ENCODE measurements at places on chromosomes 7 and 10.

DNA sequence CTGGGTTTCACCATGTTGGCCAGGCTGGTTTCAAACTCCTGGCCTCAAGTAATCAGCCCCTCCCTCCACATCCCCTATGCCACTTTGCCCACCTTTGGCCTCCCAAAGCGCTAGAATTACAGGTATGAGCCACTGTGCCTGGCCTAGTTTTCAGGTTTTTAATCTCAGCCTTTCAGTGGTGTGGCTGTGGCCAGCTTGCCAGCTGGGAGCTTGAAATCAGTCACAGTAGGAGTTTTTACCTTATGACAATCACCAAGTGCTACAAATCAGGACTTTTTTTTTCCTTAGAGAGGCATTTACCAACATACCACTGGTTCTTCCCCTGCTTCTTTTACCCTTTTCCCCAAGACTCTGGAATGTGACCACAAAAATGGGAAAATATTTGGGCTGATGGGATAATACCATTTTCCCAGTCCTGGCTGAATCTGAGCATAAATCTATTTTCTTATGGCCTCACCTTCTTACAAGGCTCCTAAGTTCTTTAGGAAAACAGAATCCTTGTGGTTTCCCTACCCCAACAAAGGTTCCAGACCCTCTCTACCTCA is 6.2 kb downstream of the STEAP4 start:
- DNase-seq = no peak

DNA sequence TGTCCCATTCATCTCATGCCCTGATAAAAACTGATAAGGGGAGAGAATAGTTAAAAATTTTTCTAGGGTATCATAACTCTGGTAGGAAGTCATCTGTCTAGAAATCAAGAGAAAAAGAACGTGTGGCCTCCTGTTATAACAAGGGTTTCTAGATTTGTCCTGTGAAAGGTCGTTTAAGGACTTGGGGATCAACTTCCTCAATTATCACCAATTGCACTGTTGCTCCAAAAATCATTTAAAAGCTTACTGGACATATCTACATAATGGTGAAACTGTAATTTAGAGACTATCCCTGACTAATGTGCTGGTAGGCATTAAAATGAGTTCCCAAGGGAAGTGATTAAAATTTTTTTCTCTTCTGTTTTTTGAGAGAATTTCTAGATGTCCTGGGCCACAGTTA is 58.2 kb downstream of the GPR141 start:
- peak; percentile 24 for DNase-seq

- no peak for DNase-seq
Measured at GRCh38 chr7:106911959-106912358, 46.9 kb downstream of the PIK3CG start.

DNA sequence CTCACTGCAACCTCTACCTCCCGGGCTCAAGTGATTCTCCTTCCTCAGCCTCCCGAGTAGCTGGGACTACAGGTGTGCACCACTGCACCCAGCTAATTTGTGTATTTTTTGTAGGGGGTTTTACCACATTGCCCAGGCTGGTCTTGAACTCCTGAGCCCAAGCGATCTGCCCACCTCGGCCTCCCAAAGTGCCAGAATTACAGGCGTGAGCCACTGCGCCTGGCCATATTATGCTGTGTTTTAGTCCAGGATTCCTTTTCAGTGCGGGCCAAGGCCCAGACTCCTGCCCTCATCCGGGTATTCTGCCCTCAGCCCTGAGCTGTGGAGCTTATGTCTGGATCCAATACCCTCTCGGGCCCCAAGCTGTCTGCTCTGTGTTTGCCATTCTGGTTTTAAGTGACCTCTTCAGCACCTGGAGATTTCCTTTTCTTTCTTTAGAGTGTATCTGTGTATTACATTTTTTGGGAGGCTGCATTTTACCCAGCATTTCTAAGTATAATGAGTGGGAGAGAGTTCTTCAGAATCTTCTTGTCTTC is 114.9 kb downstream of the BUB3 start:
- no peak for DNase-seq

DNA sequence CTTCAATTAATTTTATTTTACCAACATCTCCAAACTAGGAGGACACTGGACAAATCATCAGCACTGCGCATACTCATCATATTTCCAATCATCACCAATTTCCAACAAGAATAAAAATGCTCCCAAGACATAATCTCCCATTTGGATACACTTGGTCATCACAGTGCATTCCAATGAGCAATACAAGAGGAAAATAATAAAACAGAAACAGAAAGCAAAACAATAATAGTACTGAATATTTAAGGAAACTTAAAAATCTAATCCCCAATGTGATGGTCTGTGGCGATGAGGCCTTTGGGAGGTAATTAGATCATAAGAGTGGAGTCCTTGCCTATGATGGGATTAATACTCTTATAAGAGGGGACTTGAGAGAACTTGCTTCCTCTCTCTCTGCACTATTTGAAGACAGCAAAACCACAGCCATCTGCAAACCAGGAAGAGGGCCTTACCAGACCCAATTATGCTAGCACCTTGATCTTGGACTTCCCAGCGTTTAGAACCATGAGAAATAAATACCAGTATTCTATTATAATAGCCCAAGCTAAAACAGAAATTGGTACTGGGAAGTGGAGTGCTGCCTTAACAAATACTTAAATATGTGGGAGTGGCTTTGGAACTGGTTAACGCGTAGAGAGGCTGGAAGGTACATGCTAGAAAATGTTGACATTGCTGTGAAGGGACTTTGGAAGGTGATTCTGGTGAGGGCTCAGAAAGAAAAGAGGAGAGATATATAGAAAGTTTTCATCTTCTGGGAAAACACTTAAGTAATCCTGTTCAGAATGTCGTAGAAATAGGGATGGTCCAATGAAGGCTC is 91.5 kb downstream of the JAZF1 start:
- no peak for DNase-seq

DNA sequence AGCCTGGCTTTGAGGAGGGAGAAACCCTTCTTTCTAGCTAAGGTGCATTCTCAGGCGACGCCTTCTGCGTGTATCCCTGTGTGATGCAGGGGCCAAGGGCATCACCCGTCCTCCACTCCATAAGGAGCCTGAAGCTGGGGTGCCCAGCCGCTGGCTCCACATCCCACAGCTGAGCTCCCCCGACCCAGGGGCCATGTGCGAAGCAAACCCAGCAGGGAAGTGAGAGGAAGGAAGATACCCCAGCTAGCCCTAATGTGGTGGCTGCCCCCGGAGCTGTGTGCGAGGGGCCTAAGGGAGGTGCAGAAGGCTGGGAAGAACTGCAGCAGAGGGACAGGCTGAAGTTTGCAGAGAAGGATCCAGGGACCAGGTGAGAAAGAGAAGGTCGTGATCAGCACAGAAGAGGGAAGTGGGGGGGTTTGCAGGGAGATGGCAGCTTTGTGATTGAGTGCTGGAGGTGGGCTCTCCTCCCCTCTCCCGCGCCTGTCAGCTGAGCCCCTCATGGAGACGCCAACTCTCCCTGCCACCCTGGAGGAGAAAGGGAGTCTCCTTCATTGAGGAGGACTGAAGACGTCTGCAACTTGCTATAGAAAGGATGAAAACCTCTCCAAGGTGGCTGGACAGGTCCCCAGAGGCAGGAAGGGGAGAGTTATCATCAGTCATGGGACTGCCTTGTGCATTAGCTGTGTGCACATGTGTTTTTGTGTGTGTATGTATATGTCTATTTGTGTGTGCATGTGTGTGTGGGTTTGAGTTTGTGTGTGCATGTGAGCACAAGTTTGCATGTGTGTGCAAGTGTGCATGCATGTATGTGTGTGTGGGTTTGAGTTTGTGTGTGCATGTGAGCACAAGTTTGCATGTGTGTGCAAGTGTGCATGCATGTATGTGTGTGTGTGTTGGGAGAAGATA is 3.5 kb upstream of the CALML5 start:
- DNase-seq = no peak

- no peak for DNase-seq
Measured at GRCh38 chr10:3895045-3895631, 110.1 kb upstream of the KLF6 start.

DNA sequence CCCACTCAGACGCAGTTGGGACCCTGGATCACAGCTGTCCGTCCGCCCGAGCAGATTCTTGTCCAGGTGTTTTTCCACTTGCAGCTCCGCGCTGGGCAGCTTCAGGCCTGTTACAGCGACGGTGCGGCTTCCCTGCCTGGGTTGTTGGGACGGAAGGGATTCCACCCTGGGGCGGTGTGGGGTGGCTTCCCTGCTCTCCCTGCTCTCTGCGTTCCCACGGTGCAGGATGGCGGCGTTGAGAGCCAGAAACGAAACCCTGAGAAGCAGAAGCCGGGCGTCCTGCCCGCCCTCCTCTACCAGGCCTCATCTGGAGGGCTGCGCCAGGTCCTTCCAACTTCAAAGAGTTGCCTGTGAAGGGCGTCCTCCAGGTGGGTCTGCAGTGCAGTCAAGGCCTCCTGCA is 194.4 kb downstream of the ADARB2 start:
- no peak for DNase-seq

DNA sequence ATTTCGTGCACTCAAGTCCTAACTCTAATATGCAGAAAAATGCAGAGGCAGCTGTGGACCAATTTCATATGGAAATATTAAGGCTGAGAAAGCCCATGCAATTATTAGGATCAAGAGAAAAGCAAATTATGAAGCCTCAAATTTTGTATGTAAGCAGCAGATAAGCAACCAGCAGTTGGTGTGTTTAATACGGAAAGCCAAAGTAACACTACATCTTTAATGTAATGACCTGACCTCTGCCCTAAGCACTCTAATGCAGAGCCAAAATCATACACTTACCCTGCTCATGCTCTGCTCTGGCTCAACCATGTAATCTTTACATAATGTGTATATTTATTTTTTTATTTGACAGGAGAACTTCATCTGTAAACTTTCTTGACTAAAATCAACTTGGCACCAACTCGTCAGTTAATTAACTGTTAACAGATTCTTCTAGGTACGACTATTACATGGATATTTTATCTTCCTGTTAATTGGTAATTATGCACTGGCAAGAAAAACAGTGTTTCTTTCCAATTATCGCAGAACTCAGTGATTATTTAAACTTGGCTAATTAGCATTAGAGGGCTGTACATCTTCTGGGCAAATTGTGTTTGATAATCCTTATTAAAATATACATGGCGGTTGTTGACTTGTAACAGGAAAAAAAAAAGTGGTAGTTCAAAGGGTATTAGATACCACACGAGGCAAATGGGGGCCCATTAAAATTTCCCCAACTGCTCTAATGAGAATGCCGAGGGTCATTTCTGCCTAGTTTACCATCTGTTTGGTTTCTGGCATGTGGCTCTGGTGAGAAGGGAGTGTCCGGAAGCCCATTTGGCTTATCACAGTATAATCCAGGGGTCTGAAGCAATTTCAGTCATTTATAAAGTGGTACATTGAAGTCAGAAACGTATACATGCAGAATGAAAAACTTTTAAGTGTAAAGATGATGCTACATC is 94.5 kb downstream of the RELN start:
- no peak for DNase-seq

GRCh38 chr10:45514291-45515270 is 140.6 kb downstream of the ALOX5 start:
- DNase-seq = no peak

- no peak for DNase-seq
Measured at GRCh38 chr7:149873970-149874643, 338 bp downstream of the ATP6V0E2 start.

- DNase-seq = peak; percentile 70
Measured at GRCh38 chr7:99631295-99632109, 14.8 kb downstream of the ZSCAN25 start.

DNA sequence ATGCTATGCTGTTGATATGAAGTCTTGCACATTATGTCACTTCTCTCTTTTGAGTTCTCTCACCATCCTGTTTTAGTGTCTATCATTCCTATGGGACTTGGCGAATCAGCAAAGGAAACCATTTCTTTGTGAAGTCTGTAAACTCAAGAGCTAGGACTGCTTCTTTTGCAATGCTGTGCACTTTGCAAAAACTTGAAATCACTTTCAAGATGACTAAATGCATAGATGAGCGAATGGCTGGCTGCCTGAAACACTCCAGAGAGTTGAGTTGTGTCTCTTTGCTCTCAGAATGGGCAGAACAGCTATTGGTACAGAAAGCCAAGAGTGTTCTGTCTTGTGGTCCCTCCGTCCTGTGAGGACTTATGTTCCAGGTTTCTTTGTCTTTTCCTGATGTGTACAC is 18.3 kb upstream of the ELMO1 start:
- no peak for DNase-seq

DNA sequence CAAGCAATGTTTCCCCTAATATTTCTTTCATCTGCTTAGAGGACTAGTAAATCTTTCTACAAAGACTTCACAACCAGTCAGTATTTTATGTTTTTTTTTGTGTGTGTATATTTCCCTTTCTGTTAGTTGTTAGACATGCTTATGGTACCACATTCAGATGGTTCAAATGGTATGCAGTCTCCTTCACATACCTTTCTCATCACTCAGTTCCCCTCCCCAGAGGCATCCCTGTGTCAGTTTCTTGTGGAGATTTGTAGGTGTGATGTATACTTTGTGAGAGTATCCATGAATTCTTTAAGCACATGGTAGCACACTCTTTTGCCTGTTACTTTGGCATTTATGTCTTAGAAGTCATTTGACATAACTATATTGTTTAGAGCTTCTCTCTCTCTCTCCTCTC is 4.4 kb downstream of the ZNF485 start:
- no peak for DNase-seq

DNA sequence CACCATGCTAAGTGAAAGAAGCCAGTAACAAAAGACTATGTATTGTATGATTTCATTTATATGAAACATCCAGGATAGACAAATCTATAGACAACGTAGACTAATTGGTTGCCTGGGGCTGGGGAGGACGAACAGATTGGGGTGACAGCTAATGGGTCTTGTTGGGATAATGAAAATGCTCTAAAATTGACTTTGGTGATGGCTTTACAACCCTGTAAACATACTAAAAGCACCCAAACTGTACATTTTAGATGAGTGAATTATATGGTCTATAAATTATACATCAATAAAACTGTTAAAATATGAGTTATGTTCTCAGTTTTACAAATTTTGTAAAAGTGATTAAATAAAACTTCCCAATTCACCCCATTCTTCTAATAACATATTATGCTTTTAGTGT is 261.5 kb downstream of the ELMO1 start:
- no peak for DNase-seq

DNA sequence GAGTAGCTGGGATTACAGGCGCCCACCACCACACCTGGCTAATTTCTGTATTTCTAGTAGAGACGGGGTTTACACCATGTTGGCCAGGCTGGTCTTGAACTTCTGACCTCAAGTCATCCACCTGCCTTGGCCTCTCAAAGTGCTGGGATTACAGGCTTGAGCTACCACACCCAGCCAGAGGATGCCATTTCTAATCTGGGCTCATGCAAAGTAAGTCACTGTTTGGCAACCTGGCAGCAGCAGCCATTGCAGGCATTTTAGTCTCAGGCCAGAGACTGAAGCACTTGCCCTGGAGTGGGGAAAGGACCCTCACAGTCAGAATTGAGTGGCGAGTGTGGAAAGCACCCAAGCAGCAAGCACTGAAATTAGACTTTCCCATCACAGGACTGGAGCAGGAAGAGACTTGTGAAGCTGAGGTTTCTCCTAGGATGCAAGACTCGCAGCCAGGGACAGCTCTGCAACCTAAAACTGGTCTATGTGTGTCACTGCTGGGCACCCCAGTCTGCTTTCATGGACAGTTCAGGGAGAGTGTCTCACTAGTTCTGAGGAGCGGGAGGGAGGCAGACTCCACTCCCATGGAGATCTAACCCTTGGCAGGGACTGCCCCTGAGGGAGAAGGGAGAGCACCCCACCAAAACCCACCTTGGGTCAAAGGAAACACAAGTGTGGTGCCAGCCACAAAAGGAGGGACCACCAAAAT is 27.6 kb downstream of the SNX13 start:
- DNase-seq = no peak
